Femur (tissue), 1 donor: ENCODE measurements at places on chromosomes 5 and 9.
A peak's percentile ranks its signal among the peaks of the same experiment; 100 is the strongest.

- peak; percentile 23 for DNase-seq
Measured at GRCh38 chr9:117028103-117028858, 341.2 kb downstream of the TRIM32 start.

- no peak for DNase-seq
Measured at GRCh38 chr5:2698581-2698980, 52.9 kb downstream of the IRX2 start.

DNA sequence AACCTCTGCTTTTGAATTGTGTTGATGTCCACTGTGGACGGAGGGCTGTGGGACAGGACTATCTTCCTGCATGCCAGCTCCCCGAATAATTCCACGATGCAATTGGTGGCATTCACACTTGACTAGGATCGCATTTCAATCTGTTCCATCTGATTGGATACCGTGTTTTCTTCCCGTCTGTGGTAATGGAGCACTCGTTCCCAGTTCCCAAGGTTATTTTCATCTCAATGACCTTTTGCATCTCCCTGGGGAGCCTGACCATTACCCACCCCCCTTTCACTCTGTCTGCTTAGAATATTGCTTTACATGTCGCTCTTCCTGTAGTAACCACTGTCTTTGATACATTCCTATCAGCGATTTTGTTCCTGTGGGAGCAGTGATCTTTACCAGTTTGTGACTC is 402.2 kb upstream of the WWC1 start:
- no peak for DNase-seq

- DNase-seq: no peak
Measured at GRCh38 chr5:6713274-6714225, at the start of gene TENT4A. TENT4A (plus strand) TSS chr5:6713432; CDS start chr5:6713984, 552 bp downstream.

- no peak for DNase-seq
Measured at GRCh38 chr9:129558551-129559505, 62.1 kb downstream of the C9orf50 start.

GRCh38 chr5:20446121-20446520 is 458.1 kb upstream of the CDH18 start:
- no peak for DNase-seq

GRCh38 chr9:105662184-105663104 is at the start of gene TAL2:
TAL2 (plus strand) TSS chr9:105662457; CDS start chr9:105662497, 40 bp downstream.
- DNase-seq: no peak

DNA sequence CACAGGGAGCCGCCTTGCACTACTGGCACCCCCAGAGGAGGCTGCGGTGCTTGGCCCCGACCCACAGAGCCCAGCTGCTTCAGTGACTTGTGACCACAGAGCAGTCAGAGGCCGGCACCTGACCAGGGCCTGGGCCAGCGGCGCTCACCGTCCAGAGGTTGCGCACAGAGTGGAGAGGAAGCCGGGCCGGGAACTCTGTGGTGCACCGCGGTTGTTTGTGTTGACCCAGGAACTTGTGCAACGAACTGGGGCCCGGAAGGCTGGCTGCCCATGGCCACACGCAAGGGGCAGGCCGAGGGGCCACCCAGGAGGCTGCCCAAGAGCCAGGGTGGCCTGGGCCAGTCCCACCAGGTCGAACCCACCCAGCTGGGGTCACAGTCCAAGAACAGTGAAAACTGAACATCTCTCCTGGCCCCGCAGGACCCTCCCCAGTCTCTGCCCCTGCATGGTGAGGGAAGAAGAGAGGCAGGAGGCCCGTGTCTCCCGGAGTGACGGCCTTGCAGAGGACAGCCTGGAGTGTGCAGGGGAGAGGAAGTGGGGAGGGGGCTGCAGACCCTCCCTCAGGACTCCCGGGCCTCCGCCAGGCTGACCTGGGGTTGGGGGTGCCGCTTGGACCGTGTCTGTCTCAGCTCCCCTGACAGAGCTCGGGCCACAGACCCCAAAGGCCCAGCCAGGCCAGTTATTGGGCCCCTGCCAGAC is 42.8 kb upstream of the EGFL7 start:
- DNase-seq: peak; percentile 84

DNA sequence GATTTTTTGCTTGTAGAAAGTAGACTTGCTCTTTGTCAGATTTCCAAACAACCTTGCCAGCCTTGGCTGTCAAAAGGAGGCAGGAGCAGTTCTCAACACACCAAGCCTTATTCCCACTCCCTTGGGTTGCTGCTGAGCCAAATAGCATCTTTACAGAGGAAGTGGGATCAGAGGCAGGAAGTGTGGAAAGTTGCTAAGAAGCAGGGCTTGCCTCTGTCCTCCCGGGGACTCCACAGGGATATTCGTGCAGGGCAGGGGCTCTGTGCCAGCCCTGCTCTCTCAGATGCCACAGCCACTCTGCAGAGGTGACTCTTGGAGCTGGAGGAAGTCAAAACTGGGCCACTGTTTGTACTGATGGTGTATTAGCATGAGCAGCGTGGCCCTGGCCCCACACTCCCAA is 24.3 kb downstream of the PTPDC1 start:
- peak; percentile 73 for DNase-seq

GRCh38 chr9:96522366-96522765 is 72.4 kb downstream of the HABP4 start:
- no peak for DNase-seq

GRCh38 chr9:129624168-129624759 is 1.7 kb upstream of the NTMT1 start:
- peak; percentile 66 for DNase-seq

- no peak for DNase-seq
Measured at GRCh38 chr5:143110591-143110990, 292.9 kb downstream of the NR3C1 start.

GRCh38 chr5:134550271-134551214 is 25.1 kb downstream of the JADE2 start:
- DNase-seq: no peak

DNA sequence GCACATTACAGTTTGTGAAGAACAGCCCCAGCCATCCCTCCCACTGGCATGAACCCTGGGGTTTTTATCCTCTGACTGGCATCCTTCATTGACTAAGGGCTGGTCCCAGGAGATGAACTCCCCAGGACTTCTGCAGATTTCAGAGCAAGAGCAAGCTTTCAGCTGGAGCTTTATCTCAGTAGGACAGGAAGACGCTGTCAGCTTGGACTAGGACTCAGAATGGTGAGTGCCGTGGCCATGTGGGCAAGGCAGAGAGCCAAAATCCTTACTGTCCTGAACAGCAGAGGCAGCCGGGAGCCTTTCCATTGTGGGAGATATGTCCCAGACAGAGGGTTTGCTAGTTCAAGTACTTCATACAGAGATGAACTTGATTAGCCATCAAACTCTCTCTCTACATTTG is 3.2 kb upstream of the ACOT12 start:
- DNase-seq: peak; percentile 27

GRCh38 chr5:72388646-72389045 is 68.5 kb downstream of the PTCD2 start:
- DNase-seq: peak; percentile 43

DNA sequence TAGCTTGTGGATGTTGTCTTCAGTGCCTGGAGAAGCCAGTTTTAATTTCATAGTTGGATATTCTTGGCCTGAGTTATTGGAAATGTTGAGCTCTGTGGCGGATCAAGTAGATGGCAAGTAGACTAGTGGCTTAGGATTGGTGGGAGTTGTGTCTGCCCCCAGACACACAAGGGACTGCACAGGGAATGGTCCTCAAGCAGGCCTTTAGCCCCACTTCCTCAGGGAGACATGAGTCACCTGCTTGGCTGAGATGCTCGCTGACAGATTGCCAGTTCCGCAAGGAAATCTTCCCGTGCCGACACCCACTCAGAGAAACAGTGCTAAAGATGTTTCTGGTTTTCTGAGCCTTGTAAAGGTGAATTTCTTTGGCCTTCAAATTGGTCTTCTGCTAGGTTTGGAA is 18.8 kb upstream of the CATSPER3 start:
- peak; percentile 58 for DNase-seq

- DNase-seq: peak; percentile 31
Measured at GRCh38 chr5:131394128-131394527, 130.3 kb downstream of the CDC42SE2 start.

GRCh38 chr5:173680660-173681242 is 64.3 kb upstream of the BOD1 start:
- no peak for DNase-seq

DNA sequence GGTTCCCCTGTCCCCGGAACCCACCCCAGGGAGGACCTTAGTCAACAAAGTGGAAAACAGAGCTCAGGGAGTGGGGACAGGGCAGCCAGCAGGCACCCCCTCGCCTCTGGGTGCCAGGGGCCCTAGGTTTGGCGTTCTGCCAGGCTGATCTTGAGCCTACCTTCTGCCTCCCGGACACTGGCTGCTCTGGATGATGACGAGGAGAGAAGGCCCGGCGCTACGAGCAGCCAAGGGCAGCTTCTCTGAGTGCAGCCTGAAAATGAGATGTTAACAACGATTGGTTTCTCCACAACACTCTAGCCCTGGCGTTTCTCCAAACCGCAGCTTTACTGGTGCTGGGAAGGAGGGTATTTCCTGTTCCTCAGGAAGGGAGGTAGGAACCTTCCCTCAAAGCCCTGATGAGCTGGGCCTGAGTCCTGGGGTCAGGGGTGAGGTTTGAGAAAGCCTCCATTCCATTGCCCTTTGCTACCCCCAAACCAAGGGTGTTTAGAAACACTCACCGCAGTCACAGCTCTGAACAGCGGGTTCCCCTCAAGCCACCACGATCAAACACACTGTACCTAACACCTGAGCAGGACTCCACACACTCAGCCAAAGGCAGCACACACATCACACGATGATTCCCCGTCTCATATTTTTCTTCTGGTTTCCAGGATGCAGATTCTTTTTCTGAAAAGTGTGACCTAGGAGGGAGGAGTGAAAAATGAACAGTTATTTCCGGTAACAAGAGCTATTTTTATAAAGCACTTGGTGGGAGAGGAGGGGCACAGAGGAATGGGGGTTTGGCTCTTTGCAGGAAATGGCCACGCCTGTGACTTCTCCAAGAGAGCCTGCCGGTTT is at the start of gene STING1:
Gene STING1 (minus strand): TSS at position 709 of the 840 bp plus-strand sequence. CDS start 1,054 bp downstream, outside the sequence.
- DNase-seq: peak; percentile 92

- DNase-seq: no peak
Measured at GRCh38 chr5:147432323-147432722, 77.5 kb downstream of the DPYSL3 start.

GRCh38 chr9:132762896-132763295 is 92.6 kb downstream of the GTF3C4 start:
- no peak for DNase-seq

DNA sequence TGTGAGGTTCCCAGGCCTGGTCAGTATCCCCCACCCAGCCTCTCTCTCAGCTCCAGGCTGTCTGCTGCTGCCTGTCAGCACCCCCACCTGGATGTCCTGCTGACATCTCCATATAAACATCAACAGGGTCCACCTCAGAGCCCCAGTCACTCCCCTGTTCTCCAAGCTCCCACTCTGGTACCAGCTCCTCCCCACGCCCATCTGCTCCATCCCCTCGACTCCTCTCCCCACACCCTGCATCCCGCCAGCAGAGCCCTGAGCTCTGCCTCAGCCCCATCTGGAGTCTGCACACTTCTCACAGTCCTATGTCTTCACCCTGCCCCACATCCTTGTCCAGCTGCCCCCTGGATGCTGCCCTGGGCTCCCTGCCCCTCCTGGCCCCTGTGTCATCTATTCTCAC is 67.7 kb upstream of the LRRTM2 start:
- DNase-seq: peak; percentile 12

- no peak for DNase-seq
Measured at GRCh38 chr5:60262576-60263295, 369.2 kb upstream of the PDE4D start.

GRCh38 chr5:147169399-147169798 is 65.4 kb upstream of the STK32A start:
- no peak for DNase-seq

- DNase-seq: no peak
Measured at GRCh38 chr5:13859270-13860065, 85.0 kb downstream of the DNAH5 start.

DNA sequence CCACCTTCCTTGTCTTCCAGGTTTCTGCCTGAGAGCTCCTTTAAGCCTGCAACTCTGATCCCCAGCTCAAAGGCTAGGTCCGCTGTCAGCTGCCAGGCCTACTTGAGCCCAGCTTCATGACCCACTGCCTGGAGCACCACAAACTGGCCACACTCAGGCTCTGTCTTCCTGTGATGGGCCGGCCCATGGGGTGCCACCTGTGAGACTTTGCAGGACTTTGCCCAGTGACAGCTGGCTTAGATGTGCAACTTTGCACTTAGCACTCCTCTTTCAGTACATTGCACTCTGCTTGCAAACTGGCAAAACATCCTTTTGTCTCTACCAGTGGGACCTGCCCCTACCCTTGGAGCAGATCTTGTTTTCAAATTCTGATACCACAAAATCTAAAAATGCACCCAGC is 311.5 kb upstream of the PDE4D start:
- DNase-seq: no peak

- no peak for DNase-seq
Measured at GRCh38 chr5:77974576-77974975, 198.4 kb upstream of the TBCA start.

GRCh38 chr5:57434227-57434640 is 48.4 kb downstream of the ACTBL2 start:
- DNase-seq: no peak

DNA sequence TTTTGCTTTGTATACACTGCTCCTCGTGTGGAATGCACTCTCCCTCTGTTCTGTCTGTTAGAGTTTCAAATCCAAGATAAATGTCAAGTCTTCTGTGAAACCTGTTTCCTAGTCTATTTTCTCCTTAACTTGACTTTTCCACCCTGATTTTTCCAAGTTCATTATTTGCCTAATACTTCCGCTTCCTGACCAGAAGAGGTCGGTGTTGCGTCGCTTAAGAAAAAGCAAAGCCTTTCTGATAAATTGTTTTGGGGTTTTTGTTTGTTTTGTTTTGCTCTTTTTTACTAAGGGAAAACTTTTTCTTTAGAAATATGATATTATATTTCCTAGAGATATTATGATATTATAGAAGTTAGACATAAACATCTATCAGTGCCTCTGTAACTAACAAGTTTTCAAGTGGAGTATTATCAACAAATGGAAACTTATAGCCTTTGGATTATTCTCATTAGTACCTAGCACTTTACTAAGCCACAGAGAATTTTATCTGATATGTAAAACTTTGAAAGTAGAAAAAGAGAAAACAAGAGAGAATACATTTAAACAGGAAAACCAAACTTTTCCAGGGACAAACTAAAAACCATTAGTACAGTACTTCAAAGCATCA is 55.8 kb downstream of the PHAX start:
- DNase-seq: peak; percentile 24

GRCh38 chr5:133459474-133460160 is 152.7 kb downstream of the FSTL4 start:
- DNase-seq: no peak

DNA sequence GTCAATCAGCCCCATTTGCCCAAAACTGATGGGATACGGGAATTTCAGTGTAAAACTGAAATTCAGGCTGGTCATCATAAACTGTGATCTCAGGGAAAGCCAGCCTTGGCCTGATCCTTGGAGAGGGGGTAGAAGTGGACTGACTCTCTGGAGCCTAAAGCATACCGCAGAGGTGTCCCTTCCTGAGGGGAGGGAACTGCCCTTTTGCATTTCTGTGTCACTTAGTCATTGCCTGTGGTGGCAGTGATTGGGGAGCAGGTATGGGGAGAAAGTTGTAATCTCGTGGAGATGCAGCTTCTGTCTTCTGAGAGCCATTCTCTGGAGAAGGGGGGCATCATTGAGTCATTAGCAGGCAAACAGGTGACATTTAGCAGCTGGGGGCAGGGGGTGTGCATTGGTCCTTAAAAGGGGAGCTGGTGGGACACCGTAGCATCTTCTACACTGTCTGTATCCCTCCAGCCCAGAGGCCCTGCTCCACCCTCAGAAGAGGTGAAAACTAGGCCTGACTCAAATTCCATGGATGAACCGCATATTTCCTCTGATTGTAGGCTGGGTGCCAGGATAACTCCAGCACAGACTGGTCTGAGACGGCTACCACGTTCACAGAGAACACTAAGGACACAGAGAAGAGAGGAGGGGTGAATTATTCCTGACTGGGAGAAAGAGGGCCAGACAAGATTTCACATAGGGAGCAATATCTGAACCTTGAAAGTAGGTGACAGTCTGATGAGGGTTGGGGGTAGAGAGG is 143.3 kb downstream of the SEC61B start:
- DNase-seq: no peak
